ENCODE measurements at places on chromosomes 7 and 10.

GRCh38 chr10:118449521-118449920 is 107.4 kb upstream of the FAM204A start:
- DNase-seq: no peak

DNA sequence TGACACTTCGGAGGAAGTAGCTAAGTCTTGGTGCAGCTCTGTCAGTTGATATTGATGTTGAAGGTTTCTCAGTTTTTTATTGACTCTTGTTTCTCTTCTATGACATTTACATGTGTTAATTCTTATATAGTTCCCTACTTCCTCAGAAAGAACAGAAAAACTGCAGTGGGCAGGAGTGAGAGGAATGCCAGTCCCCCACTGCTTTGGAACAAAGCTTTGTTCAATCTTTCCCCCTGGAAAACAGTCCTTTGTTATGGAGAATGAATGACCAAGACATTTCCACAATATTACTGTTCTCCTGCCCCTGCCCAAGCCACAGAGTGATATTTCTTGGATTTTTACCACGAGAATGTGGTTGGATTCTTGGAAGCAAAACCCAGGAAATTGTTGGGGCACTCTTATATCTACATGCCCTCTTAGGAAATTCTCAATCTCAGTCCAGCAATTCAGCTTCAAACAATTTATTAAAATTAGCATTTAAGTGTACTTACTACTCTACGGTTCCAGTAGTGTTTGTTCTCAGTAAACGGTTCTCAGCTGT is 258.0 kb upstream of the KCND2 start:
- DNase-seq: no peak

GRCh38 chr7:19026888-19027287 is 90.5 kb downstream of the TWIST1 start:
- no peak for DNase-seq

DNA sequence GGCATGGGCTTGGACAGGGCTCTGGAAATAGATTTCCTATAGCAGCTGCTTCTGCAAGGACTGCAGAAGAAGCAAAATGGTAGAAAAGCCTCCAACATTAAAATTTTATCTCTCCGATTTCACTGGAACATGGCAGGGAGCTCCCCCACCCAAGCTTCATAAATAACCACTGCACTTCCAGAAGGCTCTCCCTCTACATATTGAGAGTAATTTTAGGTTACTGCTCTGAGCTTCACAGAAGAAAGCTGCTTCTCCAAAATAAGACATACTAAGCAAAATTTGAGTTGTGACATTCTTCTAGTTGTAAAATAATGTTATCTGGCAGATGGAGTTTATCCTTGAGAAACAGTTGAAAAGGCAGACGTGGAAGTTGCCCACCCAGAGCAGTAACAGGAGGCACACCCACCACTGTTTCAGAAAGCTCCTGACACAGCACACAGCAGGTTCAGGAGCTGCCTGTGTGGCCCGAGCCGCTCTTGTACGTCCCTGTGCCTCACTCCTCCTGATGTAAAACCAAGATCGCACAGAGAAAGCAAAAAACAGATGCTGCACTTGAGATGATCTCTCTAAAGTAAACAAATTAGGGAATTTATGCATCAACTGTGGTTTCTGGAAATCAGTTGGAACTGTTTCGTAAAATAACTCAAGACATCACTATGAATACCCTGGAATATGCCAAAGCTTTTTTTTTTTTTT is 621.0 kb downstream of the PARD3 start:
- no peak for DNase-seq

- no peak for DNase-seq
Measured at GRCh38 chr10:14247377-14248116, 83.2 kb downstream of the FRMD4A start.

DNA sequence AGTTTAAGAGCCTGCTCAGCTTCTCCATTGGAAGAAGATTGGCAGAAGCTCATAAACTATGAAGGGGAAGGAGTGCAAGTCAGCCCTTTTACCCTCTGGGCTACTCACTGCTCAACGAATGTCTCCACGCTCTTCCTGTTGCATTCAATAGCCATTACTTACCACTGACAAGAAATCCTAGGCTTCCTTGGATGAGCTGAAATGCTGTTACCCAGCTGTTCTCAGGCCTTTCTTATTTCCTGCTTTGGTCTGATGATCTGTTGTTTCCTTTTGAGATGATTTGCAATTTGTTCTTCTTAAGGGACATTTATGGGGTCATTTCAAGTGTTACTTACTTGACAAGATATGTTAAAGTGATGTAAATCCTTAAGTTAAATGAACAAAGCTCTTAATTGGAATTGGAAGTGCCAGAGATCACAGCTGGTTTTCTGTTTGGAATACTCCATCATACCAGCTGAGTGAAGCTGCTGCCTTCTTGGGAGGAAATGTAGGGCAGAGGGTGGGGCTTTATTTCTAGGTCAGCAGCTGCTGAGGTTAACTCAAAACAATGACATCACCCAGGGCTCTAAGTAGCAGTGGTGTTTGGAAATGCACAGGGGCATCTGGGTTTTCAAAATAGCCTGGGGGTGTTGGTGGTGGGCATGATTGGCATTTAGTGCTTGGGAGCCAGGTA is 170.0 kb downstream of the PRKCQ start:
- DNase-seq: peak; percentile 12

- DNase-seq: no peak
Measured at GRCh38 chr10:78375854-78376785, 342.5 kb downstream of the RPS24 start.

DNA sequence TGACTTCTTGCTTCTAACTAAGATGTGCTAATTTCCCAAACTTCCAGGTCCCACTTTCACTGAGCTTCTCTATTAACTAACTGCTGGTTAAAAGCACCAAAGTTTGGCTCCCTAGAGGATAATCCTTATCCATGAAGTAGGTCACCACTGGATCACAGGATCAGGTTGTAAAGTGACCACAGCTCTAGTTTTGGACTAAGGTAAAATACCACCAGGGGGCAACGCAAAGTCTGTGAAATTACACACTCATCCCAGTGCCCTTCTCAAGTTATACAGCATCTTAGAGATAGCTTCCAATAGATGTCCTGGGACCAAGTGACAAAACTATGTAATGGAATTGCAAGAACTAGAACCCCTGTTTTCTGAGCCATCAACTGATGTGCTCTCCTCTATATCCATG is 116.4 kb upstream of the ASAH2 start:
- no peak for DNase-seq

DNA sequence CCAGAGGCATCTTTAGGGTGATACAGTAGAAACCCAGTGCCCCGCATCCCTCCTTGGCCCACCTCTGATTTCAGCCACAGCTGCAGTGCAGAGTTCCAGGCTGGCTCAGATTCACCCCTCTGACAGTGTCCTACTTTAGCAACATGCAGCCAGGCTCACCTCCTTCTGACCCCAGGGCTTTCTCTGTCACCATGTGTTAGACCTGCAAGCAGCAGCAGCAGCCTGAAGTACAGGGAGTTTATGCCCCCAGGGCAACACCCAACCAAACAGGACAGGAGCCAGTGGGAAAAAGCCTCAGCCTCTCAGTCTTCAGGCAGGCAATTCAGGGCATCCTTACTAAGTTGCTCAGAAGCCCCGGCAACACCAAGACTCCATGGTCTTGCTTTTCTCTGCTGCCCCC is 109.0 kb upstream of the PLXNA4 start:
- no peak for DNase-seq

DNA sequence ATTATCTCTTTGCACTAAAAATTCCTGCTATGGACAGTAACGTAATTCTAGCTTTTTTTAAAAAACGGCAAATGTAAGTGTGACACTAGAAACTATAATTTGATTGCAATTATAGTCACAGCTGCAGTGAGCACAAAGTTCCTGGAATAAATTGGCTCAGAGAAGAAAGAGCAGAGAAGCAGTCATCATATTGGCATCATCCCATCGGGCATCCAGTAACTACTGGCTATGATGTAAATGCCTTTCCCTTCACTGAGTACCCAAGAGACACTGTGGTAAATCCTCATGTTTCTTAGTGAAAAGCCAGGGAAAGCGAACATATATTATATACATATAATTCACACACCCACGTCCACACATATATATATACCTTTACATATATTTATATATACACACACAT is 43.6 kb downstream of the PIP4K2A start:
- no peak for DNase-seq

DNA sequence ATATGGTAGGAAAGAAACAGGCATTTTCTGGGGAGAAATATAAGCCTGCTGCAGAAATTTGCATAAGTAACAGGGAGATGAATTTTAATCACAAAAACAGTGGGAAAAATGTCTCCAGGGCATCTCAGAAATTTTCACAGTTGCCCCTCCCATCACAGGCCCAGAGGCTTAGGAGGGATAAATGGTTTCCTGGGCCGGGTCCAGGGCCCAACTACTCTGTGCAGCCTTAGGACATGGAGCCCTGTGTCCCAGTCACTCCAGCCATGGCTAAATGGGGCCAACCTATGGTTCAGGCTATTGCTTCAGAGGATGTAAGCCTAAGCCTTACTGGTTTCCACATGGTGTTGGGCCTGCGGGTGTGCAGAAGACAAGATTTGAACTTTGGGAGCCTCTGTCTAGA is 9.2 kb downstream of the OR6B1 start:
- DNase-seq: no peak

- no peak for DNase-seq
Measured at GRCh38 chr10:114017271-114017670, 26.4 kb upstream of the ADRB1 start.

- no peak for DNase-seq
Measured at GRCh38 chr7:43659549-43659896, 69.8 kb downstream of the COA1 start.

DNA sequence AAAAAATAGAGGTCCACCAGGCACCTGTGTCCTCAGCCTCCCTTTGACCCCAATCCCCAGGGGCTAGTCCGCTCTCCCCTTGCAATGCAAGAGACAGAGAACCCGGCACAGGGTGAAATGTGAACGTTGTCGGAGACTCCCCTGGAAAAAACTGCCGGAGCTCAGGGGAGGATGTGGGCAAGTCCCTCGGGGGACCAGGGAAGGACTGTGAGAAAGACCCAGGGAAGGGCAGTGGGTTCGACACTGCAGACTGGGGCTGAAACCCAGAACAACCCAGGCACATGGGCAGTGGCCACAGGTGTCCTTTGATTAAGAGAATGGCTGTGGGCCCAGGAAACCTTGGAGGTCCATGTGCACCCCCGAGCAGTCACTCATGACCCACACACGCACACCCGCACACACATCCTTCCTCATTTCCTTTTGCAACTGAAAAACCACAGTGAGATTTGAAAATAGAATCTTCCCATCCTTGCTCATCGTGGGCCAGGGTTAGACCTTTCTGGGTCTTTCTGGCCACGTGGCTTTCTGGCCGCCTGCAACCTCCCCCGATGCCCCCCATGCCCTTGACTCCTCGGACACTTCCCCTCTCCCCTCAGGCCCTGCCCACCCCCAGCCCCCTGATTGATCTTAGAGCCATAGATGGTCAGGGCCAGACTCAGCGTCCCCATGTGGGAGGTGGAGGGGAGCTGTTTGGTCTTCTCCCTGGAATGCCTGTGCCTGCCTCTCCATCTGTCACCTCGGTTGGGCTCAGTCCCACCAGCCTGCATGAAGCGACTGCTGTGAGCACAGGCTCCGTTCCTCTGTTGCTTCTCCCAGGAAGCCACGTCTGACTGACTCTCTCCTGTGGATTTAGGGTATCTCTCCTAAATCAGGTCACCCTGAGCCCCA is 7.9 kb downstream of the LAT2 start:
- no peak for DNase-seq

DNA sequence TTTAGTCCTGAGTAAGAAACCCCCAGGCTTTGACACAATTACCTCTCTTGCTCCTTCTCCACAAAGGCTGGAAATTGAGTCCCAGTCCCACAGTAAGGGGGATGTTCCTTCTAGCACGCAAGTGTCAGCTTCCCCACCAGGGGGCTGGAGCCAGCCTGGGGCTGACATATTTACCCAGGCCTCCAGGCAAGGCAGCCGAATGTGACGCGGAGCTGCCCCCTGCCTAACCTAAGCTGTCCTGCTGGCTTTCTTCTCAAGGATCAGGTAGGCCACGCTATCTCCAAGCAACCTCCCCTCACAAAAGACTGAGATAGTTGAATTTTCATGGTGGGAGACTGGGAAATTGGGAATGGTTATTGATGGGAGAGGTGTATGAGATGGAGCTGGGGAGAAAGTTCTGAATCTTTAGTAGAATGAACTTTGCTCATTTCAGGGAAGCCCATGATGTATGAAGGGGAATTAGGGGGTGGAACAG is 19.2 kb upstream of the BMPER start:
- no peak for DNase-seq
